ENCODE measurements at places on chromosomes 3 and 15. TPM values are rescaled to one million over a fixed set of nuclear protein-coding genes. Genes with fewer than 3 reads are reported as not detected.

DNA sequence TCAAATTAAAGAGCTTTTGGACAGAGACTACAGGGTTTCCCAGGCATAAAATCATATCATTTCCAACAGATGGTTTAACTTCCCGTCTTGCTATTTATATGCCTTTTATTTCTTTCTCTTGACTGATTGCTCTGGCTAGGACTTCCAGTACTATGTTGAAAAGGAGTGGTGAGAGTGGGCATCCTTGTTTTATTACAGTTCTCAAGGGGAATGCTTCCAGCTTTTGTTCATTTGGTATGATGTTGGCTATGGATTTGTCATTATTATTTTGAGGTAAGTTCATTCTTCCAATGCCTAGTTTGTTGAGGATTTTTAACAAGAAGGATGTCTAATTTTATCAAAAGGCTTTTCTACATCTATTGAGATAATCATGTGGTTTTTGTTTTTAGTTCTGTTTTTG lies 896.6 kb upstream of the CFAP20DC start:
- no peak overlapping the region for H3K27ac ChIP-seq
- no peak for DNase-seq
- H3K36me3 ChIP-seq = no peaks in the 10 kb centered on the region

DNA sequence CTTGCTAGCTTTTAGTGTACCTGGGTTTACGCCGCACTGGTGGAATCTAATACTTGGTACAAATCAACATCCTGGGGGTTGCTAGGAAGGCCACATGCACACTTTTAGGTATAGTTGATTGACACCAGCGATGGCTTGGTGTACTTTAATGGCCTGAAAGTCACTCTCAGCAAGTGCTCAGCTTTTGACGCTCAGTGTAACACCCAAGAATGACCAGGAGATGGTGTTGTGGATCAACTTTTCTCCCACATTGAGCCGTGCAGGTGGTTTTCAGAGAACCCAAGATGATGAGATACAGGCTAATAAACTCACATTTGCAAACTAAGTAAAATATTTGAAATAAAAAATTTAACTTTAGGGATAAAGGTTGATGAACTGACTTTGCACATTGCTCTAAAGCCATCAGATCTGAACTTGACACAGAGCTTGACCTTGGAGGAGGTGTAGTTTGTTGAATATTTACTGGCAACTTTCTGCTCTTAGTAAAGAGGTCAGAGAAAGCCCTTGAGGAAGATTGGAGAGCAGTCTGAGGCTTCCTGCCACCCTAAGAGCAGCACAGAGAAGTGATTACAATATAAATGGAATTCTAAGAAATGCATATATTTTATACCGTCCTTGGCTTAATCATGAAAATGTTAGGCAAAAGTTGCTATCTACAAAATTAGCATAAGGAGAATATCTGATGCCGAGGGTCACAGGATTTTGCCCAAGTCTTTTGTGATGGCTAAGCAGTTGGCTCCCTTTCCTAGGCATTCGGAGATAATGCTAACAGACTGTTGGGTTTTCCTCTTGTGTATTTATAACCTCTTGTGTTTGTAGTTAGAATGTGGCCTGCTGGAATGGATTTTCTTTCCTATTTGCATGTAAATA lies 143.4 kb upstream of the RASGRP1 start:
- H3K4me1 ChIP-seq = peaks cover 3% of the 10 kb centered on the region
- H3K27ac ChIP-seq = peak overlapping the region; percentile 22
- DNase-seq = peak; percentile 53

DNA sequence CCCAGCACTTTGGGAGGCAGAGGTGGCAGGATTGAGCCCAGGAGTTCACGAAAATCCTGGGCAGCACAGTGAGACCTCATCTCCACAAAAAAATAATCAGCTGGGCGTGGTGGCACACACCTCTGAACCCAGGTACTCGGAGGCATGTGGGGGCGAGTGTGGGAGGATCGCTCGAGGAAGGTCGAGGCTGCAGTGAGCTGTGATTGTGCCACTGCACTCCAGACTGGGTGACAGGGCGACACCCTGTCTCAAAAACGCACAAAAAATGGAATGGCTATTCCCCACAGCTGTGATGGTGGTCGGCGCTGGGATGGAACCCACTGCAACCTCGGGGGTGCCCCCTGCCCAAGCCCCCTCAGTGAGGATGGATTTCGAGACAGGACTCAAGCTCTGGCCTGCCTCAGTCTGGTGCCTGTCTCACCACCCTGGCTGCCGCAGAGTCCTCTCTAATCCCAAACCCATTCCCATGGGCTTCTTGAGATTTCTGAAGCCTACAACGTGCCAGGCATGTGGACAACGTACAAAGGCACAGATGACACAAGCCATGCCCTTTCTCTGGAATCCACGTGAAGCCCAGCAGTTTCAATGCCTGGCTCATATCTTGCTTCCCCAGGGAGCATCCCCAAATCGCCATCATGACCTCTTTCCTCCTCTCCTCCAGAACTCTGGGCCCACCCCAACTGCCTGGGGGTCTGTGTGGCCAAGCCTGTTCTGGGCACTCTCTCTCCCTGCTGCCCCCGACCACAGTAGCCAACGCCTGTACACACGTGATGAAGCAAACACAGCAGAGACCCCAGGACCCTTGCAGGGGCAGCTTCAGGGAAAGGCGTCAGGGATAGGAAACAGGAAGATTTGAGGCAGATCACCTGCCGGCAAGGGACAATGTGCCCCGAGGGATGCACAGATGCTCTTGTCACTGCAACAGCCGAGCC lies 32.4 kb downstream of the ADAMTS17 start:
- no peaks in the 10 kb centered on the region for H3K4me1 ChIP-seq
- H3K27ac ChIP-seq = no peak overlapping the region
- no peaks in the 10 kb centered on the region for H3K27me3 ChIP-seq
- no peak overlapping the region for H3K4me3 ChIP-seq
- peaks cover 14% of the 10 kb centered on the region for H3K36me3 ChIP-seq

GRCh38 chr3:196694202-196694638 lies 17.8 kb downstream of the CEP19 start:
- H3K27me3 ChIP-seq = no peaks in the 10 kb centered on the region
- no peak overlapping the region for H3K27ac ChIP-seq
- no peak for DNase-seq
- no peak overlapping the region for H3K4me3 ChIP-seq
- H3K36me3 ChIP-seq = no peaks in the 10 kb centered on the region

DNA sequence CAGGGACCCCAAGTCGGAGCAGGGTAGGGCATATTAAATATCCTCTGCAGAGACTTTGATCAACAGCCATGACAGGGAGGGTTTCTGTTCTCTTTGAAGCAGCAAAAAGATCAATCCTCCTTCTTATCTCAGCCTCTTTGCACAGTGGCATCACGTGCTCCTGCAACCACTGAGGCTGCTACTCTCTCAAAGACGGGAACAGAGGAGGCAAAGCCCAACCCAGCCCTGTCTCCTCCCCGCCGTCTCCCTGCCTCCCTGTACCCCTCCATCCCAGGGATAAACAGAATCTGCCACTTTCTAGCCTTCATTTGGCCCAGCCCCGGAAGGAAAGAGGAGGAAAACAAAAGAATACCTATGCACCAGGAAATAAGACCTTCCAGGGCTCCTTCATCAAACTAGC lies 7.5 kb upstream of the TBC1D21 start:
- peak; percentile 19 for DNase-seq
- no peak overlapping the region for H3K4me3 ChIP-seq
- H3K36me3 ChIP-seq = peaks cover 5% of the 10 kb centered on the region
- H3K27ac ChIP-seq = no peak overlapping the region

GRCh38 chr3:64410226-64410625 lies 185.0 kb upstream of the PRICKLE2 start:
- H3K36me3 ChIP-seq = no peaks in the 10 kb centered on the region
- DNase-seq = no peak
- H3K4me3 ChIP-seq = no peak overlapping the region
- no peaks in the 10 kb centered on the region for H3K4me1 ChIP-seq
- no peak overlapping the region for H3K27ac ChIP-seq

- no peak overlapping the region for H3K4me3 ChIP-seq
- H3K36me3 ChIP-seq = no peaks in the 10 kb centered on the region
- no peaks in the 10 kb centered on the region for H3K4me1 ChIP-seq
These were observed 12.4 kb downstream of the GP5 start for GRCh38 chr3:194386648-194387047.

DNA sequence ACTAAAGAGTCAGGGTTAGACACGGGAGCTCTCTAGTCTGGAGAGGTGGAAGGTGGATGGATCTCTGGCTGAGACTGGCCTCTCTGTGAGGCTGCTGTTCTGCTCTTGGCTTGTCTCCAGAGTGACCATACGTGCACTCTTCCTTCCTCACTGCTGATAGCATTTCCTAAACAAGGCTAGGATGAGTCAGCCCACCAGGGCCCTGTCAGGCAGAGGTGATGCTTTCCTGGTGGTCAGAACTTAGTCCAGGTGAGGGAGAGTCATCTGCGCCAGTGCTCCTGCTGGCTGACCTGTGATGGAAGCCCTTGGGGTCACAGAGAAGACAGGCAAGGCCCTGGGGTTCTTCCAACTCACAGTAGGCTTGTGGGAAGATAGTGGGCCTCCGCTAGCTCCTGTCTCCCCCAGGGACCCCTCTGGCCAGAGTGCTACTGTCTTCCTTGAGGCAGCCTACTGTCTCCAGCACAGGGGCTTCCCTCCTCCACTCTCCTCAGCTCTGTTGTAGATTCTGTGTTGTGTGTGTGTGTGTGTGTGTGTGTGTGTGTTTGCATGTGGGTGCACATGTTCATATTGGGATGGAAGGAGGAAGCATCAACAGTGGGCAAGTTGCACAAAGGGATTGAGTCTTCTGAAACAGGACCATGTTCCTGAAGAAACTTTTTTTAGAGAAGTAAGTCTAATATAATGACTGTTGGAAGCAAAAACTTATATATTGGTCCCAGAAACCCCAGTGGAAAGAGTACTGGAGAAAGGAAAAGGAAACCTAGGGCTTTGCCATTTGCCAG lies 16.5 kb downstream of the ALPK3 start:
- no peak overlapping the region for H3K4me3 ChIP-seq
- H3K4me1 ChIP-seq = no peaks in the 10 kb centered on the region
- H3K36me3 ChIP-seq = peaks cover 5% of the 10 kb centered on the region
- H3K27me3 ChIP-seq = no peaks in the 10 kb centered on the region
- no peak overlapping the region for H3K27ac ChIP-seq

GRCh38 chr15:31343831-31344230 lies 17.2 kb downstream of the KLF13 start:
- no peak for DNase-seq
- H3K27me3 ChIP-seq = no peaks in the 10 kb centered on the region
- H3K4me3 ChIP-seq = no peak overlapping the region
- H3K27ac ChIP-seq = no peak overlapping the region
- no peaks in the 10 kb centered on the region for H3K4me1 ChIP-seq

GRCh38 chr15:73564255-73564654 lies 68.9 kb downstream of the NPTN start:
- H3K27ac ChIP-seq = no peak overlapping the region
- H3K27me3 ChIP-seq = no peaks in the 10 kb centered on the region
- no peak for DNase-seq
- peaks cover 41% of the 10 kb centered on the region for H3K36me3 ChIP-seq

DNA sequence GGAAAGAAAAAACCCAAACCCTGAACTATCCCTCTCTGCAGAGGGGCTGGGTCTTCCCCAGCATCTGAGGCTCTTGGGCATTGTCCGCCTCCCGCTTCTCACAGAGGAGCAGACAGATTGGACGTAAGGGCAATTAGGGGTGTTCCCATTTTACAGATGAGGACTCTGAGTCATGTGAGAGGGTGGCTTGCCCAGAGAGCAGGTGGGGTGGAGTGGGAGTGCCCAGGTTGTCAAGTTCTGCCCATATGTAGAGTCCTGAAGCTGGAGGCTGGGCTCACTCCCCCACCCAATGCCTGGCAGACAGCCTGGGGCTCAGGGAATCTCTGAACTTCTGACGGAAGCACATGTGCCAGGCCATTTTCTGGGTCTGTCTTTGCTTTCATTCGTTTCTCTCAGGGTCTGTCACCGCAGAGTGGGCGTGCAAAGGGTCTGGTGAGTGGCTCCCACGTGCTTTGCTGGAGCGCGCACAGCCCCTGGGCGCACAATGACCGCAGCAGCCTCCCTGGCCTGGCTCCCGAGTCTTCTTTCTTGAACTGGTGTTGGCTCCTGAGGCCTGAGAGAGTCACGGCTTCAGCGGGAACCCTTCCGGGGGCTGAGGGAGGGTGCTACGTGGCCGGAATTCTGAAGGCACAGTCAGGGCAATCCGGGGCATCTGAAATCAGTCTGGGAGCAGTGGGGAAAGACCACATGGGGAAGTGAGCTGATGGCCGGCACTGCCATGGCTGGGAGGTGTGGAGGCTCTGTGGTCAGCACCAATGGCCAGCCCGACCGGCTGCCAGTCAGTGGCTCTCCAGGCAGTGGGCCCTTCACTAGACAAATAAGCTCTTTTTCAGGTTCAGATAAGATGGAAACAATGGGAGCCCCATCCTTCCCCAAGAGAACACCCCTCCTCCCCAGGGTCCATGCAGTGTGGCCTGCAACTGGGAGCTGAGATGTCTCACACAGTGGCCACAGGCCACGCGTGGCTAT lies 1.1 kb upstream of the TRPM1 start:
- H3K4me3 ChIP-seq = no peak overlapping the region
- H3K4me1 ChIP-seq = peaks cover 3% of the 10 kb centered on the region
- H3K27me3 ChIP-seq = no peaks in the 10 kb centered on the region
- no peaks in the 10 kb centered on the region for H3K36me3 ChIP-seq

DNA sequence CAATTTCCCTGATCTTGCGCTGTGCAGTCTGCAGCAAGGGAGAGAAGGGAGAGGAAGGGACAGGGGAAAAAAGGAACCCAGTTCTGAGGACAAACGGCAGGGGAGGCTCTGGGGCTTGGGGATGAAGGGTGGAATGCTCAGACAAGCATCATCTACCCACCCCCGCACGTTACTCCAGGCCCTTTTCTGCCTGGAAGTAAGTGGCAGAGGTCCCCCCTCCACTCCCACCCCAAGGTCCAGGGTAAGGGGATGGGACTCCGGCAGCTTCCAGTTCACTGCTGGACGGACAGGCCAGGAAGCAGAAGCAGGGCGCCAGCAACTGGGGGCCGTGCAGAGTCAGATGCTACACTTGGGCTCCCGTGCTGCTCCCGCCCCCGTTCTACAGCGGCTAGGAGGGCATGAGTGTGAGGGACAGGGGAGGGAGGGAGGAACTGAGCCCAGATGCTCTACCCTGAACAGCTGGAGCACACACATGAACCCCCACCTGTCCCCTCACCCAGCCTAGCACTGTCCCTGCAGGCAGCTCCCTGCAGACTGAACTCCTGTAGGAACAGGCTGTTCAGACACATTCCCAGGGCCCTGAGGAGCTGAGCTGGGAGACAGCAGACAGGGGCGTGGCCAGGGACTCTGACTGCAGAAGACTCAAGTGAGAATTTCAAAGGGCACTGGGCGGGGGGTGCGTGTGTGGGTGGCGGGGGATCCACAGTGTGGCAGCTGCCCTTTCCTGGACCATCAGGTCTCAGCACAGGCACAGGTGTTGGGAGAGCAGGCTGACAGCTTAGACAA lies 59.7 kb downstream of the SENP2 start:
- H3K27me3 ChIP-seq = no peaks in the 10 kb centered on the region
- H3K27ac ChIP-seq = no peak overlapping the region
- peak; percentile 68 for DNase-seq
- peaks cover 71% of the 10 kb centered on the region for H3K36me3 ChIP-seq

GRCh38 chr3:57691411-57692132 lies 1.3 kb downstream of the DENND6A start:
- peak overlapping the region; percentile 87 for H3K4me3 ChIP-seq
- no peaks in the 10 kb centered on the region for H3K27me3 ChIP-seq
- peak overlapping the region; percentile 55 for H3K27ac ChIP-seq
- no peak for DNase-seq
- H3K36me3 ChIP-seq = no peaks in the 10 kb centered on the region

GRCh38 chr3:112560307-112560706 lies 1.5 kb downstream of the ATG3 start:
- peaks cover 20% of the 10 kb centered on the region for H3K36me3 ChIP-seq
- no peak for DNase-seq
- H3K4me1 ChIP-seq = no peaks in the 10 kb centered on the region
- no peak overlapping the region for H3K27ac ChIP-seq
- H3K4me3 ChIP-seq = peak overlapping the region; percentile 90
- H3K27me3 ChIP-seq = no peaks in the 10 kb centered on the region

PIGZ gene
- total RNA-seq = 0.29 TPM

ATP8B4 gene
- 0.61 TPM for total RNA-seq

RETNLB gene
- not detected for total RNA-seq

MORC1 gene
- total RNA-seq = not detected

ALDH1A3 gene
- 9.2 TPM for total RNA-seq
